ENCODE measurements at places on chromosomes 5 and 9.
A peak's percentile ranks its signal among the peaks of the same experiment; 100 is the strongest.

DNA sequence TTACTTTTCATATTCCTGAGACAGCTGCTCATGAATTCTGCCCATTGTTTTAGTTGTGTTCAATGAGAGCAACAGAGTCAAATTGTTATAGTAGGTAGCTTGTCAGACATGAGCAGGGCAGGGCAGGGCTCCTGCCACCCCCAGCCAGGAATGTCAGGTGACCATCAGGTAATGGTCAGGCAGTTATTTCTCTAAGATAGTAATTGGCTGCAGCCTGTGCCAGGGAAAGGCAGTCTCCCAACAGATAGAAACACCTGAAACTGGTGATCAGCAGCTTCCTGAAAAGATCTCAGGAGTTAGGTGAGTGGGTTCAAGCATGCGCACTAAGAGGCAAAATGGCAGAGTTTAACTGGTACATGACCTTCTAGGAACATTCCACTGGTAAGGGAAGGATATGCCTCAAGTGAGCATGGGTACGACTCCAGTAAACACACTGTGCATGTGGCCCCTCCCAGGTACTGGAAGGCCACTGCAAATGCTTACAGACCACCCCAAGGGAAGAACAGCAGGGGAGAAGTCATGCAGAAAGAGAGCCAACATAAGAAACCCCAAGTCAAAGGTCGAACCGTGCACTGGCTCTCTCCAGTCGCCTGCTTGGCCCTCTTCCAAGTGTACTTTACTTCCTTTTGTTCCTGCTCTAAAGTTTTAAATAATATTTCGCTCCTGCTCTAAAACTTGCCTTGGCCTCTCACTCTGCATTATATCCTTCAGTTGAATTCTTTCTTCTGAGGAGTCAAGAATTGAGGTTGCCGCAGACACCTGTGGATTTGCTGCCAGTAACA, 25.1 kb downstream of the CARTPT start:
- no peak for DNase-seq

DNA sequence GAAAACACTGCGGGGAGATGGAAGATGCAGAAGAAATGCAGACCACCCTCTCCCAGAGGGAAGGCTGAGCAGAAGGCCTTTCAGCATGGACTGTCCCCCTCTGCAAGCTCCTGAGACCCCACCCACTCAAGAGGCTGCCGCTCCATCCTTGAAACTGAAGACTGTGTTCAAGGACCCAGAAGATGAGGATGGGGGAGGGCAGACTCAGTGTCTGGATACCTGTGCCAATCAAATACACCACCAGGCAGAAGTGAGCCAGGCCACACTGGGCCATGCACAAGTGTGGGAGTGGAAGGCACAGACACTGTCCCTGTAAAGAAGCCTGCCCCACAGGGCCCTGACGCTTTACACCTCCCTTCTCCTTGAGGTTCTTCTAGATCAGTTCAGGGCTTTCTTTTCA, 40.0 kb upstream of the IPPK start:
- DNase-seq, result no peak

GRCh38 chr9:71925834-71926233, 14.4 kb downstream of the C9orf85 start:
- DNase-seq, result no peak

DNA sequence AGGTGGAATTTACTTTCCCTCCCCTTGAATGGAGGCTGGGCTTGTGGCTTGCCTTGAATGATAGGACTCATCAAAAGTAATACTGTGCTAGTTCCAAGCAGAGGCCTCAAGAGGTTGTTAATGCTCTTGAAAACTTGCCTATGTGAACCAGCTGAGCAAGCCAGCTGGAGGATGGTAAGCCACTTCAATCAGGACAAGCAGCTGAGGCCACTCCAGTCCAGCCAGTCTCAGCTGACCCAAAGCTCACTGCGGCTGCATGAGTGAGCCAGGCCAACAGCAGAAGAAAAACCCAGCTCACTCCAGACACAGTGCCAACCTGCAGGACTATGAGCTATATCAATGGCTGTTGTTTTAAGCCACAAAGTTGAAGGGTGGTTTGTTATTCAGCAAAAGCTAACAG, 182.8 kb downstream of the MCTP1 start:
- DNase-seq, result no peak

DNA sequence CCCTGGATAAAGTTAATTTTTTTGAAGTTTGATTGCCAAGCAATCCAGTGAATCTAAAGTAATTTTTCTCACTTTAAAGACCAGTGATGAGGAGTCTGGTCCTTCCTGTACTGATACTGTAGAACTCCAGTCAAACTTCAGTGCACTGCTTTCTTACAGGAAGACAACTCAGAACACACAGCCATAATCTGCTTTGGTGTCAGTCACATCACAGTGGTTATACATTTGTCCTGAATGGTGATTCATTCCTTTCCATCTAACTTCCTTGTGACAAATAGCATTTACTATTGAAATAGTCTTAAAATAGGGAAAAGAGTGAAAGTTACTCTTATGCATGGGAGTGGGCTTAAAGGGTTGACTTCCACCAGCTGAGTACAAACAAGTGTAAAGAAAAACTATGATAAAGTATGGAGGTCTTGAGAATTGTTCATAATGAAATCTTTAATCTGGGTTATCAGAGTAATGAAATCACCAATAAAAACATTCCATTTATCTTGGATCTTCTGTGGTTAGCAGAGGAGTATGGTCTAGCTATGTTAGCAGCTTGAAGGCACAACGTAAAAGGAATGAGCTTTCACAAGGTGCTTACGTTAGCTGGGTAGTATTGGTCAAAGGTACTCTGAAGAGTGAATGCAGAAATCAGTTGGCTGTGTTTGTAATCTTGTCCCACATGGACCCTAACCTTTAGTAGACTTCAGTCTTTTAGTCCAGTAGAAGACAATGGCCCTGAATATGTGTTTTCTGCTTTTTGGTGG, 41.5 kb downstream of the DCP2 start:
- DNase-seq, result no peak

DNA sequence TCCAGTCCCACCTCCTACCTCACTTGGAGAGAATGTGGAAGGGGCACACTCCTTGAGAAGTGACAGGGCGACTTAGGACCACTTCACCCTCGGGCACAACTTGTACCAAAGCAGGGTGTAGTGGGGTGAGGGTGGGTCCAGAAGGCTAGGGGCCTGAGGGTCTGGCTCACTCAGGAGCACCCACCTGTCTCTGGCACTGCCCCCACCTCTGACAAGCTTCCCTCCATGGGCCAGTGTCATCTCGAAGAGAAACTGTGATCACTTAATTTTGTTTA, 76.9 kb upstream of the OLFM1 start:
- DNase-seq, result no peak

GRCh38 chr5:145683431-145683830, 151.7 kb downstream of the PRELID2 start:
- no peak for DNase-seq

DNA sequence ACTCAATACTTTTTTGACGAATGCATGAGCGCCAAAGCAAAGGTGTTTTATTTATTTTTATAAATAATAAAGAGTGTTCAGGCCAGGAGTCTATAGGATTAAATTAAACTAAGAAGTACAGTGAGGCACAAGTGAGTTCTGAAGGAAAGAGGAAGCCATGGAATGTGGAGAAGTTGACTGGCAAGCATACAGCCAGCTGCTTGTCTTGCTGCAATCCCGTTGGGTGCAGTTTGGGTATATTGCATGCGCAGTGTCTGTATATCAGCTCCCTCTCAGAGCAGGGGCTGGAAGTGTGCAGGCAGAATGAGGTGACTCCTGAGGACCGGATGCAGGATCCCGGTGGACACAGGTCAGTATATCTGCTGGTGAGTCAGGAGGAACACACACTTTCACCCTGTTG, 315.6 kb downstream of the ZSWIM6 start:
- DNase-seq, result no peak

GRCh38 chr5:116567106-116567505, 7.5 kb downstream of the SEMA6A start:
- no peak for DNase-seq

- no peak for DNase-seq
Observed at GRCh38 chr5:141713616-141714309, 31.7 kb upstream of the ARAP3 start.

GRCh38 chr9:138028596-138028995, 151.0 kb downstream of the CACNA1B start:
- no peak for DNase-seq

DNA sequence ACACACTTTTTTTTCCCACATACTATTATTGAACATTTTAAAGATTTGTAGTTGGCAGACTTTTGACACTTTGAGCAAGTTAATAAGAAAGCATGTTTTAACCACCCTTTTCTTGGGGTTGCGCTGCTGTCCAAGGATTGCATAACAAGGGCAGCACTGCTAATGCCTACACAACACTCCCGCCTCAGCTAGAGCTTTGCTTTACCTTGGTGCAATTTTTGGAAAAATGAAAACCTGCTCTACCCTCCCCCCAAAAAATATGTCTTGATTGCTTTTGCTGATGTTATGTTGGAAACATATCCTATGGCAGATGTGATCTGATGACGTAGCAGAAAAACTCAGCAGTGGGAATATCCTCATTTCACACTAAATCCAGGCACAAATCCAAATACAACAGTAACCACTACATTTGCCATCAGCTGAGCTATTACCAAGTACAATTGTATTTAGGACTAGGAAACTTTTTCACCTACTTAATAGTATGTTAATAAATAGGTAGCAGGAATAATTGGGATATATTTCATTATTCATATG, 51.5 kb downstream of the UBE2R2 start:
- DNase-seq, result peak; percentile 83

DNA sequence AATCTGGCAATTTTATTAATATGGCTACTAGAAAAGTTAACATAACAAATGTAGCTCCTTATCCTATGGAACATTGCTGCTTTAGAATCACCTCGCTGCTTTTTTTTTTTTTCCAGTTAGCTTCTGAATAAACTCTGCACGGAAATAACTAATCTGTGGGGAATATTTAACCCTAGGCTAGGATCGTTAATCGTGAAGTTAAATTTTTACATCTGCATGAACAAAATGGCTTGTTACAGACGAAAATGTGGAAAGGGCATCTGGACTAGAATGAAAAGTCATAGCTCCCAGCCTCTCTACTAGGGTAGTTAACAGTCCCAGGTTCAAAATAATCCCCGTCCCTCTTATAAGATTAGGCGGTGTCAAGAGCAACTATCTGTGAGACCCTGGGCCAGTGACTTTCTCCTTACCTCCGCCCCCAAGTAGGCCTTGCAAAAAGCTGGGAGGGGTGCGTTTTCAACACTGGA, 470 bp upstream of the SLC22A5 start:
- DNase-seq, result no peak

DNA sequence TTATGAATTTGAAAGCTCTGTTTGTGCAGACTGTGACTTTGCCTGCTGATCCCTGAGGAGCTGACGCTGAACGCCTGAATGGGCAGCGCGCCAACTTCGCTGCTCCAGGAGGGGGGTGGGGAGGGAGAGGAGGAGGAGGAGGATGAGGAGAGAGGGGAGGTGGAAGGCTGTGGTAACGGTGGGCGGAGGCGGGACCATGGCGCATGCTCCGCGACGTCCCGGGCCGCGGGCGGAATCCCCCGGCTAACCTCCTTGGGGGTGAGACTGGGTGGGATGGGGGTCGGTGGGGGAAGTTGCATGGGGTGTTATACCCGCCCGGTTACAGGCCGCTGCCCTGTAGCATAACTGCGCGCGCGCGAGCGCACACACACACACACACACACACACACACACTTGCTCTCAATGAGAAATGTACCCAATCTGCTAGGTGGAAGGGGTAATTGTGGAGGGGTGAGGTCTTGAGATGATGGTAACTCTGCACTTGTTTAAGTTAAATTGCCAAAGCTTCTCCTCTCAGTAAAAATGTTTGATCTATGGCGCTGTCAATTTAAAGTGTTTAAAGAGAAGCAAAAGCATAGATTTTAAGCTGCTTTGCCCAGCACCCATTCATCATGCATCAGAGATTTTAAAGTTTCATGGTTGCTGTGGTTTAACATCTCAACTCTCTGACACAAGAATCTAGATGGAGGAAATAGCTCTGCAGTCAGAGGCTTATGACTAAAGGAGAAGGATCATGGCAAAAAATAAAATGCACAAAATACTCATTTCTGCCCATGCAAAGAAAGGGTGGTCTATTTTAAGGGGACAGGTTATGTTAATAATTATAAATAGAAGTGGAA, 76.6 kb upstream of the TBCA start:
- peak; percentile 78 for DNase-seq

GRCh38 chr9:92463984-92464383, 18.3 kb downstream of the ASPN start:
- DNase-seq, result peak; percentile 93

- no peak for DNase-seq
Observed at GRCh38 chr9:108211411-108211955, 644.3 kb downstream of the ACTL7B start.

- no peak for DNase-seq
Observed at GRCh38 chr9:107308461-107308860, 25.4 kb downstream of the RAD23B start.

DNA sequence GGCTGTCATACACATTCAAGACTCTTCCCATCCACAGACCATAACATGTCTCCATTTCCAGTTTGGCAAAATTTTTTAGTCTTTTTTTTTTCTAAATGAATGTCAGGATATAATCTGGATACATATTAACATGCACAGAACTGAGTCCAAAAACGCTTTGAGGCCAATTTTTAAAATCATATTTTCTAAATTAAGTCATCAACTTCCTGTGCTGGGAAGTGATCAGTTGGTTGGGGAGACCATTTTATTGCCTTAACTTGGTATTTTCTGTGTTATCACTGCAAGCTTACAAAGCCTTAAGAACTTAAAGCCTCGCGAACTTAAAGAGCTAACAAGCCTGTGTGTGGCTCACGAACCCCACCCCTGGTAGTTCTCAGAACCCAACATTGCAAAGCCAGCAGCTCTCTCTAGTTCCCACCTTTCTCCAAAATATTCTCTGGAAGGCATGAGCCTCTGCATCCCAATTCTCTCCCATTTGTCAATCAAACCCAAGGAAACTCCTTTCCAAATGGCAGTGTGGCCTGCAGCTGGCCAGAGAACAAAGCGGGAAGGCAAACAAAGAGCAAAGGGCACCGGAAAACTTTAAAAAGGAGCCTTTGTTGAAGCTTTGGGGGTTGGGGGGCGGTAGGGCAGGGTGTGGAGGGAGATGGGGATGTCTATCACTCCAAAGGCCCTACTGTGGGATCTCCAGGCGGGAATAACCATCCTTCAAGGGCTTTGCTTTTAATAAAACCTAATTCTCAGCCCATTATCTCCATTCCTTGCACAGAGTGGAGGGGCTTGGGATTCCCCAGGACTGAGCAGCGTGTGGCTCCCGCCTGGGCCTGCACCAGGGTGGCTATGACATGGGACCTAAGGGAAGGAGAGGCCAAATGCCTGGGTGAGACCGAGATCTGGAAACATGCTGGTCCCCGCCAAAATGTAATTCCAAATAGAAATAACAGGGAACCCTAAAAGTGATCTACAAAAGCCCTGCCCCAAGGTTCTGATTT, 65.0 kb downstream of the ROR2 start:
- DNase-seq, result peak; percentile 71

- DNase-seq, result no peak
Observed at GRCh38 chr5:132058646-132059042, 1.8 kb upstream of the IL3 start.

GRCh38 chr5:73039082-73039481, 81.3 kb upstream of the TMEM171 start:
- no peak for DNase-seq

DNA sequence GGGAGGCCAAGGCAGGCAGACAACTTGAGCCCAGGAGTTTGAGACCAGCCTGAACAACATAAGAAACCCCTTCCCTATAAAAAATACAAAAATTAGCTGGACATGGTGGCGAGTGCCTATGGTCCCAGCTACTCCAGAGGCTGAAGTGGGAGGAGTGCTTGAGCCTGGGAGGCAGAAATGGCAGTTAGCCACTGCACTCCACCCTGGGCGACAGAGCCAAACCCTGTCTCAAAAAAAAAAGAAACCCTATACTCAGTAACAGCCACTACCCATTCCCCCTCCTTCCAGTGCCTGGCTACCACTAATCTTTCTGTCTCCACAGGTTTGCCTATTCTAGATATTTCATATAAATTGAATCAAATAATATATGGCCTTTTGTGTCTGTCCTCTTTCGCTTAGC, 14.3 kb upstream of the SIL1 start:
- no peak for DNase-seq

All from fibroblast of skin of scalp (primary cell).